Ureter (tissue), 1 donor: ENCODE measurements at places on chromosomes 2 and 18. TPM values are rescaled to one million over a fixed set of nuclear protein-coding genes. Genes with fewer than 3 reads are reported as not detected.

The EGR4 gene
- not detected for total RNA-seq

The ADCYAP1 gene
- 0.18 TPM for total RNA-seq

The M1AP gene
- 1.4 TPM for total RNA-seq

The BARD1 gene
- 11.8 TPM for total RNA-seq

The COBLL1 gene
- 207 TPM for total RNA-seq

The NBEAL1 gene
- 71.7 TPM for total RNA-seq

The ALK gene
- 0.36 TPM for total RNA-seq

The SLC40A1 gene
- total RNA-seq: 39.9 TPM

The MARCO gene
- 4.8 TPM for total RNA-seq

The PPM1B gene
- total RNA-seq: 54.8 TPM

The SERPINB13 gene
- total RNA-seq: not detected

The IGFBP5 gene
- 697 TPM for total RNA-seq

The COL4A4 gene
- total RNA-seq: 12.1 TPM

The ASXL3 gene
- total RNA-seq: 5.9 TPM

The TBR1 gene
- not detected for total RNA-seq

The DSG1 gene
- 0.13 TPM for total RNA-seq

The NT5DC4 gene
- total RNA-seq: not detected

The CUL3 gene
- total RNA-seq: 89.5 TPM

The SLC9A4 gene
- total RNA-seq: 23.5 TPM

The VWC2L gene
- not detected for total RNA-seq

The LPIN1 gene
- 32.3 TPM for total RNA-seq

The SERPINB4 gene
- total RNA-seq: not detected

The LINC00305 gene
- not detected for total RNA-seq

The COX5B gene
- 254 TPM for total RNA-seq

The OTOF gene
- 0.29 TPM for total RNA-seq

The FOXI3 gene
- total RNA-seq: not detected

The ZSWIM2 gene
- not detected for total RNA-seq

The ATG4B gene
- 82.9 TPM for total RNA-seq

The AFTPH gene
- 51.1 TPM for total RNA-seq

The PROC gene
- not detected for total RNA-seq

The NMUR1 gene
- 2.0 TPM for total RNA-seq

The METTL8 gene
- total RNA-seq: 41.5 TPM

The REG3G gene
- total RNA-seq: not detected

The CABYR gene
- 6.7 TPM for total RNA-seq

The ATOH8 gene
- 21.8 TPM for total RNA-seq

The FAM161A gene
- total RNA-seq: 2.7 TPM

The DSG4 gene
- not detected for total RNA-seq

The SLC14A1 gene
- total RNA-seq: 136 TPM
